ENCODE measurements at places on chromosomes 13 and 19. TPM values are rescaled to one million over a fixed set of nuclear protein-coding genes. Genes with fewer than 3 reads are reported as not detected.

GRCh38 chr19:8461891-8462290 lies 17.1 kb downstream of the HNRNPM start:
- H3K36me3 ChIP-seq, result peaks cover 13% of the 10 kb centered on the region
- peaks cover 31% of the 10 kb centered on the region for H3K4me1 ChIP-seq
- H3K27ac ChIP-seq, result no peak overlapping the region
- H3K4me3 ChIP-seq, result no peak overlapping the region

DNA sequence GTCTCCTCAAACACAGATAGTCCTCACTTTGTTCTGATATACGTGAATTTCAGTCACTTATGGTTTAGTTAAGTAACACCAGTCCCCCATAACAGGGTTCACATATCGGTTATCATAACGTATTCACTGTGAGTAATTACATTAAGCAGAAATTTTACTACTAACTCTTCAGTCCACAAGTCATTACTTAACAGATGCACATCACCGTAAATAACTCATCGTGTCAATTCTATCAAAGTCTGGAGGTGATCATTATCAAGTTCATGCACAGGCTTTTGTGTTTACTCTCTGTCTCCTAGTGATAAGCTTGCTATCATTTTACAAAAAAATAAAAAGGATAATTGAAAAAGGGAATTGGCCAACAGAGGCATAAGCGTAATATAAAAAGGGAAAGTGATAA lies 287.4 kb upstream of the ATXN8OS start:
- no peaks in the 10 kb centered on the region for H3K36me3 ChIP-seq
- no peaks in the 10 kb centered on the region for H3K27me3 ChIP-seq
- H3K27ac ChIP-seq, result no peak overlapping the region
- no peaks in the 10 kb centered on the region for H3K4me1 ChIP-seq
- DNase-seq, result no peak

- no peaks in the 10 kb centered on the region for H3K36me3 ChIP-seq
- no peak overlapping the region for H3K4me3 ChIP-seq
- no peak overlapping the region for H3K27ac ChIP-seq
These were observed 3.0 kb downstream of the PRKCG start for GRCh38 chr19:53885036-53885435.

GRCh38 chr19:29021232-29021916 lies 191.6 kb downstream of the UQCRFS1 start:
- no peaks in the 10 kb centered on the region for H3K36me3 ChIP-seq
- no peak for DNase-seq
- no peak overlapping the region for H3K4me3 ChIP-seq
- no peaks in the 10 kb centered on the region for H3K27me3 ChIP-seq

DNA sequence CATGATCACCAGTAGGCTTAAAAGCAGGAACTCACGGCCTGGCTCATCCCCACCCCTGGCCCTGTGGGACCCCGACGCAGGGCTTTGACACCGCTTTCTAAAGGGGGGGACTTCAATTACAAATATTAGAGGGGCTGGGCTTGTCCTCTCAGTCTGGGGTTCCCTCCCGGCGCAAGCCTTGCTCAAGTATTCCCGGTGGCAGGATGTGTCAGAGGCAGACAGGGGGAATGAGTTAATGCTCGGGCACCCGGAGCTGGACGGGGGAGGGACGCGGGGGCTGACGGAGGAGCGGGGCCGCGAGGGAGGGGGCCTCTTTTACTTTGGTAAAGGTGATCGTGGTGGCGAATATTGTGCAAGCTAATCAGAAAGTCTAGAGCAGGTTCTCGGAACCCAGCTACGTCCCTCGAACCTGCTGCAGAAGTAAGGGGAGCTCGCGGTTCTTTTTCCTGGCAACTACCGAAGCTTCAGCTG lies 1.1 kb downstream of the FGF14 start:
- no peak overlapping the region for H3K27ac ChIP-seq
- H3K4me3 ChIP-seq, result peak overlapping the region; percentile 22
- H3K4me1 ChIP-seq, result no peaks in the 10 kb centered on the region
- H3K36me3 ChIP-seq, result no peaks in the 10 kb centered on the region
- DNase-seq, result no peak

GRCh38 chr13:23845105-23845725 lies 44.0 kb downstream of the MIPEP start:
- no peaks in the 10 kb centered on the region for H3K27me3 ChIP-seq
- DNase-seq, result no peak
- H3K4me1 ChIP-seq, result peaks cover 3% of the 10 kb centered on the region

GRCh38 chr19:1173845-1174809 lies at the start of gene SBNO2:
Gene SBNO2, minus strand, starts transcription at chr19:1174268. Its CDS starts 19,992 bp downstream, at chr19:1154276.
- H3K27ac ChIP-seq, result peak within 1 kb of the TSS; percentile 89
- no peaks in the 10 kb centered on the region for H3K36me3 ChIP-seq
- peak within 1 kb of the TSS; percentile 91 for H3K4me3 ChIP-seq
- H3K4me1 ChIP-seq, result peaks cover 22% of the 10 kb centered on the region

DNA sequence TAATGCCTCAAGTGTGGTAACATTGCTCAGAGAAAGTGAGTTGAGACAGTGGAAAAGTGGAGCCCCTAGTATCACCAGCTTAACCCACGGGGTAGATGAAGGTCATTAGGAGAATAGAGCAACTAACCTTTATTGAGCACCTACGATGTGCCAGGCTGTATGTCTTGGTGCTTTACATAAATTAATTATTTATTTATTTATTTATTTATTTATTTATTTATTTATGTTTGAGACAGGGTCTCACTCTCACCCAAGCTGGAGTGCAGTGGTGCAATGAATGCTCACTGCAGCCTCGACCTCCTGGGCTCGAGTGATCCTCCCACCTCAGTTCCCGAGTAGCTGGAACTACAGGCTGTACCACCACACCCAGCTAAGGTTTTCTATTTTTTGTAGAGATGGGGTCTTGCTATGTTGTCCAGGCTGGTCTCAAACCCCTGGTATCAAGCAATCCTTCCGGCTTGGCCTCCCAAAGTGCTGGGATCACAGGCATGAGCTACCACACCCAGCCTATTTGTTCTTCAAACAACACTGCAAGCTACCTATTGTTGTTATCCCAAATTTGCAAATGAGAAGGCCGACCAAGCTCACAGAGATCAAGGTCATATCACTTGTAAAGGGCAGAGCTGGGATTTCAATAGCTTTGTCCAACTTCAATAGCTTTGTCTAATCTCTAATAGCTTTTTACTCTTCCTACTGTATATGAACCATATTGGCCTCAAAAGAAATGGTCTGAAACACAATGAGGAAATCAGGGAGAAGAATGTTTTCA lies 79.4 kb downstream of the TM9SF2 start:
- no peaks in the 10 kb centered on the region for H3K27me3 ChIP-seq
- no peak for DNase-seq
- no peaks in the 10 kb centered on the region for H3K4me1 ChIP-seq
- H3K4me3 ChIP-seq, result no peak overlapping the region
- no peaks in the 10 kb centered on the region for H3K36me3 ChIP-seq

DNA sequence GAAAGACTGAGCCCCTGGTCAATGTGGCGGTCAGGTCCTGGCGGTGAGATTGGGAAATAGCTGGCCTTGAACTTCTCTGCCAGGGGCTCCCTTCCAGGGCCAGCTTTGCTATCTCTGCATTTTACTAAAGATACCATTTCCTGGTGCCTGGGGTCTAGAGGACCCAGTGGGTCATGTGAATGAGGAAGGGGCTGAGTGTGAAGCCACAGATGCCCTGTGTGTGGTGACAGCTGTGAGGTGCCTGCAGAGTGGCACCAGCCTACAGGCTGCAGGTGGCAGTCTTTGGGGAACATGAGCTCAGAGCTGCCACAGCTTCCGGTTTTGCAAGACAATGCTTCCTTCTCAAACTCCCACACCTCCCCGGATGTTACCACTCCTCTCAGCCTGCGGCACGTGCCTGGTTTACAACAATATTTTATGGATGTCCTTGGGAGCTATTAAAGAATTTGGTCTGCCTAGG lies 5.2 kb upstream of the MLNR start:
- no peak overlapping the region for H3K27ac ChIP-seq
- H3K27me3 ChIP-seq, result no peaks in the 10 kb centered on the region
- H3K36me3 ChIP-seq, result no peaks in the 10 kb centered on the region

DNA sequence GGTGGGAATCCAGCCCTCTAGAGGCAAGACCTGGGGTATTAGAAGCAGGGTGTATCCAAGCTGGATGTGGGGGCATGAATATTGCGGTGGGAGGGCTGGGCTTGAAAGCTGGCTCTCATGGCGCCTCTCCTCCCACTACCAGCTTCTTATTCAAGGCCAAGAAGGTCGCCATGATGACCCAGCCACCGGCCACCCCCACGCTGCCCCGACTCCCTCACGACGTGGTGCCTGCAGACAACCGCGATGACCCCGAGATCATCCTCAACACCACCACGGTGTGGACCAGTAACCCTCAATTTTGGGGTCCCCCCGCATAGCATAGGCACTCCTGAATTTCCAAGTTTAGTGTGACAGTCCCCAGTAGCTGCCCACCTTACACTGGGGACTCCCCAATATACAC lies 41.7 kb downstream of the RYR1 start:
- H3K36me3 ChIP-seq, result no peaks in the 10 kb centered on the region
- no peak overlapping the region for H3K4me3 ChIP-seq
- no peaks in the 10 kb centered on the region for H3K27me3 ChIP-seq

- no peaks in the 10 kb centered on the region for H3K4me1 ChIP-seq
- DNase-seq, result no peak
- H3K36me3 ChIP-seq, result no peaks in the 10 kb centered on the region
- H3K27me3 ChIP-seq, result no peaks in the 10 kb centered on the region
- no peak overlapping the region for H3K27ac ChIP-seq
These were observed 97.1 kb upstream of the SPATA13 start for GRCh38 chr13:24063281-24063877.

DNA sequence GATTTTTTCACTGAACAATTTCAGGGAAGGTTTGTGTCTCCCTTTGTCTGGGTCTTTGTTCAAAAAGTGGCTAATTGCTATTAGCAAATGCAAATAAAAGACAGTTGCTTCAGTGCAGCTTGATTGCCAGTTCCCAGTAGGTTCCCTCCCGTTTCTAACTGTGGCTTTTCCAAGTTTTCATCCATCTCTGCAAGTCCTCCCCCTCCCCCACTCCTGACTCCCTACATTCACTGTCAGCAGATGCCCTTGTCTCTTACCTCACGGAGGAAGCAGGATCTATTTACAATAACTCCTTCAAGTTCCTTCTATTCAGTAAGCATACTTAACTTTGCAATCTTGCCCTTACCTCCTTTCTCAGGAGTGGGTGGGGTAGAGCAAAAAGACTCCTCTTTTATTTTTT lies 55.4 kb upstream of the SCEL start:
- no peak overlapping the region for H3K4me3 ChIP-seq
- H3K27me3 ChIP-seq, result no peaks in the 10 kb centered on the region
- DNase-seq, result no peak
- no peak overlapping the region for H3K27ac ChIP-seq

DNA sequence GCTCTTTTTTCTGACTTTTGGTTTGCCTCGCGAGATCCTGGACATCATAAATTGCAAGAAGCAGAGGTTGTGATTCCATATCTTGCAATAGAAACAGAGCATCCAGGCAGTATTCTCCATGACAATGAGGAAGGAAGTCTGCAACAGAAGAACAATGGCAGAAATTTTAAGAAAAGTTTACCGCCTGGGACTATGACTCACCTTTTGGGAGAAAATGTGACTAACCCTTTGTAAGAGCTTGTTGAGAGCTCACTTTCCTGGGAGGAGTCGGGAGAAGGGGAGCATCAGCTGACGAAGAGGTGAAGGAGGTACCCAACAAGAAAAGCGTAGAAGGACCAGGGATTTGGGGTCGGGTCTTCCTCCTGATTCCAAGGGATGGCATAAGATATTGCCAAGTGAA lies 34.3 kb upstream of the TNFSF11 start:
- H3K36me3 ChIP-seq, result no peaks in the 10 kb centered on the region
- no peak overlapping the region for H3K27ac ChIP-seq
- H3K27me3 ChIP-seq, result no peaks in the 10 kb centered on the region
- DNase-seq, result no peak
- no peak overlapping the region for H3K4me3 ChIP-seq

GRCh38 chr19:46296722-46297461 lies at the start of gene HIF3A:
Gene HIF3A, plus strand, starts transcription at chr19:46297042. Its CDS starts 35 bp downstream, at chr19:46297077.
- peak within 1 kb of the TSS; percentile 27 for H3K4me3 ChIP-seq
- H3K27me3 ChIP-seq, result no peaks in the 10 kb centered on the region
- peak within 1 kb of the TSS; percentile 91 for H3K27ac ChIP-seq
- H3K4me1 ChIP-seq, result peaks cover 20% of the 10 kb centered on the region
- H3K36me3 ChIP-seq, result no peaks in the 10 kb centered on the region
- DNase-seq, result peak; percentile 54

DNA sequence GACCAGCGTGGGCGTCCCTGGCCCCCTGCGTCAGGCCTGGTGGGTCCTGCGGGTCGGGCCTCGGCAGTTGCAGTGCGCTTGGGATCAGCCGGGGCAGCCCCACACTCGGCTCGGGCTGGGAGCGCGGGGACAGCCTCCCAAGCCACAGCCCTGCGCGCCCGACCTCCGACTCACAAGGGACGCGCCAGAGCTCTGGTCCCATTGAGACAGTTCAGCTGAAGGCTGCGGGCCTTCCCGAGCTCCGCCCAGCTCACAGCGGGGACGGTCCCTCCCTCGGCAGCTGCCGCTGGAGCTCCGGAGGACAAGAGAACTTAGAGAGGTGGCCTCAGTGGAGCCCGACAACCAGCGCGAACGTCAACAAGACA lies 45.7 kb upstream of the ZNF730 start:
- no peaks in the 10 kb centered on the region for H3K36me3 ChIP-seq
- H3K4me1 ChIP-seq, result peaks cover 3% of the 10 kb centered on the region
- peak; percentile 7 for DNase-seq
- H3K27ac ChIP-seq, result no peak overlapping the region

Gene TMEM272
- total RNA-seq, result 0.28 TPM

Gene TNFRSF19
- total RNA-seq, result 74.1 TPM

Gene ELANE
- not detected for total RNA-seq

Gene TEX29
- not detected for total RNA-seq

Gene SIGLECL1
- total RNA-seq, result not detected

Gene UGGT2
- 21.1 TPM for total RNA-seq

Gene PROZ
- total RNA-seq, result not detected

Gene S1PR4
- total RNA-seq, result 0.14 TPM
